ENCODE measurements at places on chromosomes 3 and 15.

GRCh38 chr3:49092938-49093852 is 676 bp downstream of the QRICH1 start:
- DNase-seq = peak; percentile 84

DNA sequence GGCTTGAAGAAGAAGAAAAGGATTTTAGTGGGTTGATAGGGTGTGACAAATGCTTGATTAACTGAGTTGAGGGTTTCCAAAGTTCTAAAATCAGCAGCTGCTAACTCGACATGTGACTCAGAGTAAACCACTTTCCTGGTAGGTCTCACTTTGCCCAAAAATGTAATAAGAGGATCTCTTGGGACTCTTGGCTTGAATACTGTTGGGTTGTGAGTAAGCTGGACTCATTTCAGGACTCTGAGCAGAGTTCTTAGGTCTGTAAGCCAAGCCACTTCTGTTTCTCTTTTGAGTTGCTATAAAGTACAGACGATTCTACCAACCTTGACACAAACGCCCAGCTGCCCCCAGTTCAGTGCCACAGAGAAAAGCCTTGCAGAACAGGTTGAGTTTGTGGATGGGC is 241.1 kb downstream of the ZNF621 start:
- no peak for DNase-seq

GRCh38 chr15:70314688-70315087 is 217.0 kb upstream of the TLE3 start:
- DNase-seq = no peak

GRCh38 chr3:1183320-1184048 is 90.7 kb downstream of the CNTN6 start:
- no peak for DNase-seq

DNA sequence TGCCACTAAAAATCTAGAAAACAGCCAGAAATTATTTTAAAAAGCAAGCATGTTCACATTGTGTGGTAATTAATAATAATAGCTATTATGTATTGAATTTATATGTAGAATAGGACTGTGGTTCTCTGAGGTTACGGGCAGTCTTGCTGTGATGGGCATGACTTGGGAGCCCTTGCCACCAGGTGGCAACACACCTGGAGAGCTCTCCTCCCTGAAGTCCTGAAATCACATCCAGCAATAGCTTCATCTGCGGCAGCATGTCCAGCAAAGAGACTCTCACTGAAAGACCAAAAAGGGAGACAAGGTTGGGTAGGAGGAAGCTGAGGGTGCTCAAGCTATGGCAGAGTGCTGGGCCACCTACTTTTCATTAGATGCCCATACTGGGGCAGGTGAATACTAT is 206.8 kb upstream of the IL12A start:
- DNase-seq = no peak

- DNase-seq = no peak
Measured at GRCh38 chr3:171932153-171932611, 89.0 kb downstream of the TMEM212 start.

DNA sequence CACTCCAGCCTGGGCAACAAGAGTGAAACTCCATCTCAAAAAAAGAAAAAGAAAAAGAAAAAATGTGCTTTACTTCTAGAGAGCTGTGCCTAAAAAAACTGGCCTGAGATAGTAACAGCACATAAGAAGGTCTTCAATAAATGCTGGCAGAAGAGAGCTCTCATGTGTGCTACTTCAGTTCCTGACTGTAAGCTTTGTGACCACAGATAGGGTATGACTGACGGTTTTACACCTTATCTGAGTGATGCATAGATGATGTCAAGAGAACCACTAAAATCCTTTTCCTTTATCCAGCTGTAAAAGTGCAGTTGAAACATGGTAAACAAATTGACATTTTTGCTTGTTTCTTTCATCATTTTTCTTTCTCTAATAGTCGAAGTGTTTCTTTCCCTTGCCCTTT is 127.9 kb downstream of the C3orf70 start:
- DNase-seq = no peak

DNA sequence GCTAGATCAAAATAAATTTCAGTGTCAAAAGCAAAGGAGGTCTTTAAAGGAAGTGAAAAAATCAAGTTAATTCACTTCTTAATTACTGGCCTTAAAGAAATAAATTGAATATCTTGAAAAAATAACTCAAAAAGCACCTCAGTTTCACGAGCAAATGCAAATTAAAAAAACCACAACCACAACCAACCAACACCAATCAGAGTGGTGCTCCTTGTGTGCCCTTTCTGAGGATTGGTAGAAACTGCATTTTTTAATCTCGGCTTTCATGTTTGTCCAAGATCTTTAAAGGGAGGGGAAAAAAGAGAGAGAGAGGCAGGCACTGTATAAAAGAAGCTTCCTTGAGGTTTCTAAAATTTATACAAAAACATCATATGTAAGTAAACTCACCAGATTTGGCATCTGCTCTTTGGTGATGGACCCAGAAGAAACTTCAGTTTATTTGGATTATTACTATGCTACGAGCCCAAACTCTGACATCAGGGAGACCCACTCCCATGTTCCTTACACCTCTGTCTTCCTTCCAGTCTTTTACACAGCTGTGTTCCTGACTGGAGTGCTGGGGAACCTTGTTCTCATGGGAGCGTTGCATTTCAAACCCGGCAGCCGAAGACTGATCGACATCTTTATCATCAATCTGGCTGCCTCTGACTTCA is at the start of gene GPR15:
Gene GPR15, plus strand, starts transcription at position 357 of the 653 bp plus-strand sequence. Its CDS starts 56 bp downstream, at position 413.
- no peak for DNase-seq

DNA sequence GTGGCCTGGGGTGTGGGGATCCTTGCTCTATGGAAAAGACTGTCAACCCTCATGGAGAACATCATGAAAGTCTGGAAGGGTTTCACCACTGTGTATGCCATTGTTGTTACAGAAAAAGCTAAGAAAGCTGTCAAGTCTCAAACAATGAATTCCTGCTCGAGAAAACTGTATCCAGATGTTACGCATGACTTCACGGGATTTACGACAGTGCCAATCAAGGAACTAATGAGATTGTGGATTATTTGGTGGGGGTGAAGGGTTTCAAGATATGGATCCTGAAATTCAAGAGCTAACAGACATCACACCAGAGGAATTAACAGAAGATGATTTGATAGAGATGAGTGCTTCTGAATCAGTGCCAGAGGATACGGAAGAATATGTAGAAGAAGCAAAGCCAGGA is 7.8 kb downstream of the PPP1R2 start:
- DNase-seq = no peak

- DNase-seq = no peak
Measured at GRCh38 chr3:120763601-120764000, 21.1 kb downstream of the GTF2E1 start.

- DNase-seq = no peak
Measured at GRCh38 chr15:86483936-86484335, 404.3 kb downstream of the AGBL1 start.

DNA sequence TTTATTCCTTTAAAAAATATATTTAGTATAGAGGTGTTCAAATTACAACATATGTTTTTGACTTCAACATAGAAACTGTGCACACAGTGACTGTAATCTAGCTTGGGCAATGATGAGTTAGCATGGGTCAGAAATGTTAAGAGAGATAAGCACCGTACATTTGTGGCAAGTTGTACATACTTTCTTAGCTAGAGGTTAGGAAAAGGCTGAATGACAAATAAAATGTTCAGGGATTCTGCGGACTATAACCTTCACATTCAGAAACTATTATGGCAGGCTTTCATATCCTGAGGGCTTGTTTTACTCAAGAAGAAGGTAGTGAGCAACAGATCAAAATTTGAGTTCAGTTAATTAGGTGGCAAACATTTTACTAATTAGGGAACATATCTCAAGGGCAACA is 379.7 kb upstream of the EPHA6 start:
- no peak for DNase-seq

- DNase-seq = no peak
Measured at GRCh38 chr3:195226900-195227447, 44.0 kb downstream of the XXYLT1 start.

DNA sequence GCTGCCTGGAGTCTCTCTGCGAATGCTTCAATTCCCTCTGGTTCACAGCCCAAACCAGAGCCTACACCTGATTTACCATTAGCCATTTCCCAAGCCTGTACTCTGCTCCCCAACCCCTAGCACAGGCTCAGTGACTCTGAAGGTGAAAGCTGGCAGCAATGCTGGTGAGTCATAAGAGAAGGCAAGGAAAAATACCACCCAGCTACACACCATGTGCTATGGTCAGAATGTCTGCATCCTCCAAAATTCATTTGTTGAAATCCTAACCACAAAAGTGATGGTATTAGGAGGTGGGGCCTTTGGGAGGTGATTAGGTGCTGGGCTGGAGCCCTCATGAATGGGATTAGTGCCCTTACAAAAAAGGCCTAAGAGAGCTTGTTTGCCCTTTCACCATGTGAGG is 117.1 kb upstream of the TJP1 start:
- no peak for DNase-seq

GRCh38 chr3:3509665-3510064 is 289.6 kb upstream of the LRRN1 start:
- no peak for DNase-seq

DNA sequence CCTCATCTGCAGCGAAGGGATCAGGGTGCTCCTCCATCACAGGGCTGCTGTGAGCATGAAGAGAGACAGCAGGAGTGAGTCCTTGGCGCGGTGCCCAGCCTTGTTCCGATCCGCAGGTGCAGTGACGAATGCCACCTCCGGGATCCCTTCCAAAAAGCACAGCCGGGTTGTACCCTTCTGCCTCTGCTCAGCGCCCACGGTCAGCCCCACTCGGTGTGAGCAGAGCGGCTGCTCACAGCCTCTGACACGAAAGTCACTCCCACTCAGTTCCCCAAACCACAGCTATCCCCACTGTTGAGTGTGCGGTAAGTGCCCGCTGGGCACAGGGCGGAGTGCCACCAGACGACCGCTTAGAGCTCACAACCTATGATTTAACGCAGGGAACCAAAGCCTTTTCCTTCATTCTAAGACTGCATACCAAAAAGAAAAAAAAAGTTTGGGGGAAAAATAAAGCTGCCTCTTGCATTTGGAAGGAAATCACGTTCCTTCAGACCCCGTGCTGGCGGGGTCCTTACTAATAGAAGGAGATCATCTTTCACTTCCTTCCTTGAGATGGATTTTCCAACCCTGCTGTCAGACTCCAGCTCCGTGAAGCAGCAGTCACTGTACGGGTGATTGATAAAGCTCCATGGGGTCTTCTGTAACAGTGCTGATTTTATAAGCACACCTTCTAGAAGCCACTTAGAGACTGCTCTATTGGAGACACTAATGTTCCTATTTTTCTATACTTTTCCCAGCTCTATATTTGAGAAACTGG is 34.7 kb upstream of the TUBGCP5 start:
- no peak for DNase-seq

DNA sequence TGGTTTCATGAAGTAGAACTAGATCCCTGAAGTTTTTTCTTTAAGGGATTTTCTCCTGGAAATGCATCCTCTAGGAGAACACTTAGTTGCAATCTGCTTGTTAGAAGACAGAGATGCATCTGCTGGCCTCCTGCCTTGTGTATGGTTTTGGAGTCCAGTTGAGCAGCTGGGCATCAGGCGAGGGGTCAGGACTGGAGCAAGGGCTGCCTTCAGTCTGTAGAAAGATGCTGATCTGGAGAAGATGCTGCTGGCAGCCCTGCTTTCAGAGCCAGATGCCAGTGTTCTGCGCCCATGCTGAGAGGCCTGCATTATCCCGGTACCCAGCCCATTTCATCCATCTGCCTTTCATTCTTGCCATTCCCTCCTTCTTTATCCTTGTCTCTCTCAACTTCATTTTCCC is 77.4 kb downstream of the CHCHD6 start:
- no peak for DNase-seq

- no peak for DNase-seq
Measured at GRCh38 chr3:172307141-172307560, 141.1 kb downstream of the GHSR start.

DNA sequence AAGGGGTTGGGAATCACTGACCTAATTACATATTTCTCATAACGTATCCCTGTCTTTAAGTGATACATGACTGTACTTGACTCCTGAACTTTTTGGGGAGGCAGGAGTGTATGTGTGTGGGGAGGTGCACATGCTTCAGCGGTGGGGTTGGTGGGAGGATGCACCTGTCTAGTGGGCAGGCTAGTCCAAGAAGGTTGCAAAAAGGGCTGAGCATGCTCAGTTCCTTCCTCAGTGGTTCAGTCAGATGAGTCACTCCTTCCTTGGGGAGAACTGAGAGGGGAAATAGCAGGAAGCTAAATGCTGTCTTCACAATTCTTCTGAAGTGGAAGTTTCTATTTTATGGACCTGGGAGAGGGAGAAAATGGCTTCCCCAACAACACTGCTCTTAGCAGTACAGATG is 24.6 kb upstream of the AP4E1 start:
- no peak for DNase-seq

GRCh38 chr3:151178208-151178845 is 24.7 kb downstream of the GPR171 start:
- DNase-seq = no peak

GRCh38 chr15:31563421-31563820 is 236.8 kb downstream of the KLF13 start:
- no peak for DNase-seq

GRCh38 chr3:123652342-123652984 is 67.6 kb upstream of the HACD2 start:
- DNase-seq = peak; percentile 26

- DNase-seq = no peak
Measured at GRCh38 chr3:126849768-126850167, 133.1 kb upstream of the PLXNA1 start.

- DNase-seq = no peak
Measured at GRCh38 chr3:5212628-5213573, 25.4 kb downstream of the EDEM1 start.

GRCh38 chr15:51856714-51857380 is 27.4 kb downstream of the TMOD3 start:
- DNase-seq = no peak

DNA sequence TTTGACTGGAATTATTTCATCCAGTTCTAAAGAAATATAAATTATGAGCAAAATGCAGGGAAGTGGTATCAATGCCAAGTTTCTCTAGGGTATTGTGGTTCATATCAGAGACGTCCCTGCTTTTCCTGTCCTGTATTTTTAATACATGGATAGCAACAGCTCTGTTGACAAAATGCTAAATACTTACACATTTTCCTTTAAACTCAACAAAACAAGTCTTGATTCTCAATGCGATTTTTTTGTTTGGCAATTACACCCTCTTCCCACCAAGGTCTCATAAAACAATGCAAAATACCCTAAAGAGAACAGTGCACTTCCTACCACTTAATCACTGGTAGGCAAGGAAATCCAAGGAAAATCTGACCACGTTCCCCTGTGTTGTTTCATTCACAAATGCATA is 120.0 kb downstream of the DUT start:
- DNase-seq = no peak

GRCh38 chr15:88074386-88074785 is 182.2 kb downstream of the NTRK3 start:
- DNase-seq = no peak

GRCh38 chr3:9196020-9196419 is 53.4 kb downstream of the SRGAP3 start:
- DNase-seq = no peak

- no peak for DNase-seq
Measured at GRCh38 chr3:150631515-150632221, 28.5 kb downstream of the SELENOT start.

GRCh38 chr3:127450331-127450730 is 140.2 kb downstream of the TPRA1 start:
- DNase-seq = no peak
